Stimulated activated CD8-positive, alpha-beta memory T cell treated with anti-CD3 and anti-CD28 coated beads, Interleukin-7, amount 100 ng/mL, for 1 hour (primary cell): ENCODE measurements at places on chromosomes 1 and 21.

DNA sequence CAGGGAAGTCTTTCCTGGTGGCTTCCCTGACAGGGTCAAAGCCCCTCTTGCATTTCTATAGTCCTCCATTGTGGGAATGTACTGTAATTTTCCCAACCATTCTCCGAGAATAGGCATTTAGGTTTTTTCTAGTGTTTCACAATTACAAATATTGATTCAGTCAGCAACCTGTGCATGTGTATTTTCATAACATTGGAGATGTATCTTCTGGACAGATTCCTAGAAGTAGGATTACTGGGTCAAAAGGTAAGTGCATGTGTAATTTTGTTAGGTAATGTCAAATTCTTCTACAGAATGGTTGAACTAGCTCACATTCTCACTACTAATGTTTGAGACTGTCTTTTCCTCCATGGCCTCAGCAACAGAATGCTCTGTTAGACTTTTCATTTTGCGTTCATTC, 8.3 kb upstream of the PLA2G2A start:
- no peak for DNase-seq

GRCh38 chr1:21592086-21592865, 76.9 kb downstream of the RAP1GAP start:
- DNase-seq: no peak

- DNase-seq: no peak
Observed at GRCh38 chr1:238499021-238499420, 608.3 kb upstream of the ZP4 start.

DNA sequence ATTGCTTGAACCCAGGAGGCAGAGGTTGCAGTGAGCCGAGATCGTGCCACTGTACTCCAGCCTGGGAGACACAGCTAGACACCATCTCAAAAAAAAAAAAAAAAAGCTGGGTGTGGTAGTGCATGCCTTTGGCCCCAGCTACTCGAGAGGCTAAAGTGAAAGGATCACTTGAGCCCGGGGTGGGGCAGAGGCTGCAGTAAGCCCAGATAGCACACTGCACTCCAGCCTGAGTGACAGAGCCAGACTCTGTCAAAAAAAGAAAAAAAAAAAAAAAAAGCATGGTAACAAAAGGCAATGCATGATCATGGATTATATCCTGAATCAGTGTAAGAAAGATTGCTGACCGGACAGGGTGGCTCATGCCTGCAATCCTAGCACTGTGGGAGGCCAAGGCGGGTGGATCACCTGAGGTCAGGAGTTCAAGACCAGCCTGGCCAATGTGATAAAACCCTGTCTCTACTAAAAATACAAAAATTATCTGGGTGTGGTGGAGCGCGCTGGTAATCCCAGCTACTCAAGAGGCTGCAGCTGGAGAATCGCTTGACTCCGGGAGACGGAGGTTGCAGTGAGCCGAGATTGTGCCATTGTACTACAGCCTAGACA, 76.3 kb downstream of the RUSC1 start:
- no peak for DNase-seq

GRCh38 chr1:35777109-35777508, 7.3 kb upstream of the CLSPN start:
- DNase-seq: no peak

DNA sequence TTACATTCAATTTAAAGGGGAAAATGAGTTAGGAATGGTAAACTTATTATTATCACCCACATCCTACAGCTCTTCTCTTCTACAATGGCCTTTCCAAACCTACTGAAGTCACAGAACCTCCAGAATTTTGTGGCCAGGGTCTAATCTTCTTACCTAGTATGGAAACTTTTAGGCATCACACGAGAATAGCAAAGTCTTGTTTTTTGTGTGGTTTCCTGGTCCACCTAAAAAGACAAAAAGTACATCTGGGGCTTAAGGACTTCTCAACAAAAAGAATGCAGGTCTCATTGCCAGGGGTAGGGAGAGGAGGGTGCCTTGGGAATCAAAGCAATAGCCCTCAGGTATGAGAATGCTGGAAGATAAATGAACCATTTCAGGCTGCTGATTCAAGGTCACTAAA, 345.3 kb downstream of the LMX1A start:
- DNase-seq: no peak

- no peak for DNase-seq
Observed at GRCh38 chr21:14054682-14055081, 156.1 kb downstream of the LIPI start.

DNA sequence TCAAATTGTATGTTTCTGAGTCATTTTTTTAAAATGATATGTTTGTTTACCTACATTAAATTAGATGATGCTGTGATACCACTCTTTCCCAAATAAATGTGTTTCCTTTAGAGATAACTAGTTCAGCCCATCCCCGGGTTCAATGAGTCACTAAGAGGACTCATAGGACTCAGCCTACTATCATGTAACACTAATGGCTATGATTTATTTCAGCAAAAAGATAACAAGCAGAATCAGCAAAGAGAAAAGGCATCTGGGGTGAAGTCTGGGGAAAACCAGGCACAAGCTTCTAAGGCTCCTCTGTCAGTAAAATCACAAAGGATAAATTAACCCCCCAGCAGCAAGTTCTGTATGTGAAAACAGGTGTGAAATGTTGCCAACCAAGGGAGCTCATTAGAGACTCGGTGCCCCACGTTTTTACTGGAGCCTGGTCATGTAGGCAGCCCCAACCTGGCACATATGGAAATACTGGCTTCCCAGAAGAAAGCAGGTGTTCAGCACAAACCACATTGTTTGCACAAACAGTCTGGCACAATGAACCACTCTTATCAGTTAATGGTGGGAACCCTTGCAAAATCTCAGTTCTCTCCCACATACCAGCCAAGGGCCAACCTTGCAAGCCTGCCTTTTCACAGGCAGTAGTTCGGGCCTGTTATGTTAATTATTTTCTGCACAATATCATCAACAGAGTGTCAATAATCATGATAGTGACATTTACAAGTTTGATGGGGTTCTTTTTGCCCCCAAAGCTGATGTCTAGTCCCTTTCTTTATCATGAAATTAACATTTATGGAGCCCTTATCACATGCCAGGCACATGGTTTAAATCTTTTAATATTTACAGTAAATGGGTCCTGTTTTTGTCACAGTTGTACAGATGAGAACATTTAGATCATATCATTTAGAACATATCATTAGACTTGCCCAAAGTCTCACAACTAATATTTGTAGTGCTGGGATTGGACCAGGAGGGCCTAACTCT, 23.1 kb upstream of the CNN3 start:
- no peak for DNase-seq

DNA sequence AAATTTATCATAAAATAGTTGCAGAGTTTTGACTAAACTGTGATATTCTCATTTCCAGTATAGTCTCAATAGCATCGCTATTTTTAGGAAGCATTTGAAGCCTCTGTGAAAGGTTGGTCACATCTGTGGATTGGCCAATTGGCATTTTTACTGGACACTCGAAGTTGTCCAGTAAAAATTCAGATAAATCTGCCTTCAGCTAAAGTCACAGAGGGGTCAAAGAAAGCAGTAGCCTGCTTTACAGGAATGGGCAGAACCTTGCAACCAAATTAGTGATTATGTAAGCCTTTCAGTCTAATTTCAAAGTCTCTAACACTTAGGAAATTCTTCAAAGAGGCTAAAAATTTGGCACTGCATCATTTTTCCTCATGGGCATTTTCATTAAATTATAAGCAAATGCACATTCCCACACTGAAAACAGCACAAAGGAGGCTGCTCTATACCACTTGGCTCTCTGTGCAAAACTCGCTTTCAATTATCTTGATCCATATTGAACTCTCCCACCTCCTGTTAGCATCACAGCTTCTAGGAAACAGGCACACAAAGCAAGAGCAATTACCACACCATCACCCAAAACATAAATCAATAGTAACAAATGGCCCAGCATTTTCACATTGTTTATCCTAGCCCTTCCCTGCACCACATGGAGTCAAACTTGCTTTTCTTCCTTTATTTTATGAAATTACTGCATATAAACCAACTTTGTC, 318.5 kb upstream of the DUSP10 start:
- DNase-seq: no peak

- DNase-seq: no peak
Observed at GRCh38 chr1:177589166-177589565, 380.7 kb downstream of the SEC16B start.

DNA sequence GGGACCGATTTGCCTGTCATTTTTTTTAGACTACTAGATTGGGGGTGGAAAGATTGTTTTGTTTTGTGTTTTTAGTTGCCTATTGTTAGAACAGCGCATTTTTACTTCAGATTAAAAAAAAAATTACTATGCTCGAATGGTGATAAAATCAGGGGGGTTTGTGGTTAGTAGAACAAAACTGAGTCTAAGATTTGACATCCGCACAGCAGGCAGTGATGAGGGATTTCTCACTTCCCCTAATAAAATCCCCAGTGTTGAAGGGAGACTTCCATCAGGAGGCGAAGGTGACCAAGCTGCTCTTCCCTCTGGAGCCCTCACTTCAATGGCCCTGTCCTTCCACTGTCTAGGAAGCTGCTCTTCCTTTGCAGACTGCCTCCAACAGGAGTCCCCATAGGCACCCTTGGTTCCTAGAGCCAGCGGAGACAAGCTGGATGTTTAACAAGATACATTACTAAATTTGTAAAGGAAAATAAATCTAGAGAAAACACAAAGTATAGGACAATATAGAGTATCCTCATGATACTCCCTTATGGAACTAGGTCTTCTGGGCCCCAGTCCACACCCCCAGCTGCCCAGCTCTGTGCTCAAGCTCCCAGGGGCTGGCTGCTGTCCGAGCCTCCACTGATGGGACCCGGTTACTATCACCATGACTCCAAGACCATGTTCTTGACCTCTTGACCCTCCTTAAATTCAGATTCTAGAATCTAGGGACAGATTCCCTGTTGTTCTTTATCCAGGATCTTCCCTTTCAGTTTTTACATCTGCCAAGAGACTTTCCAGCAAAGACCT, 31.0 kb downstream of the TENT5C start:
- no peak for DNase-seq

GRCh38 chr1:9294910-9295636, 2.4 kb downstream of the SPSB1 start:
- DNase-seq: no peak

GRCh38 chr1:234554698-234555311, 55.2 kb downstream of the IRF2BP2 start:
- no peak for DNase-seq

GRCh38 chr1:204390751-204391466, 20.7 kb downstream of the PPP1R15B start:
- no peak for DNase-seq

- no peak for DNase-seq
Observed at GRCh38 chr1:176119549-176119948, 87.5 kb downstream of the COP1 start.

DNA sequence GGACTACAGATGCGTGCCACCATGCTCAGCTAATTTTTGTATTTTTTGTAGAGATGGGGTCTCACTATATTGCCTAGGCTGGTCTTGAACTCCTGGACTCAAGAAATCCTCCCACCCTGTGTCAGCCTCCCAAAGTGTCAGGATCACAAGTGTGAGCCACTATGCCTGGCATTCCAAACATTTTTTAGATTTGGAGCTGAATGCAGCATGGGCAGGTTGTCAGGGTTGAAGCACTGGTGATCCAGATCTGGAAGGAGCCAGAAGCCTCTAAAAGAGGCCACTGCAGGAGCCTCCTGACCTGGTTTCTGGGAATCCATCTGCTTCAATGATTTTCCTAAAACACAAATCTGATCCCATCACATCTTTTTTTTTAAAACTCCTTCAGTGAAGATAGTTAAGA, 1.8 kb upstream of the CTPS1 start:
- no peak for DNase-seq

GRCh38 chr1:17676387-17677060, 78.6 kb upstream of the ACTL8 start:
- DNase-seq: no peak

GRCh38 chr1:62024690-62025089, 170.0 kb upstream of the L1TD1 start:
- no peak for DNase-seq

DNA sequence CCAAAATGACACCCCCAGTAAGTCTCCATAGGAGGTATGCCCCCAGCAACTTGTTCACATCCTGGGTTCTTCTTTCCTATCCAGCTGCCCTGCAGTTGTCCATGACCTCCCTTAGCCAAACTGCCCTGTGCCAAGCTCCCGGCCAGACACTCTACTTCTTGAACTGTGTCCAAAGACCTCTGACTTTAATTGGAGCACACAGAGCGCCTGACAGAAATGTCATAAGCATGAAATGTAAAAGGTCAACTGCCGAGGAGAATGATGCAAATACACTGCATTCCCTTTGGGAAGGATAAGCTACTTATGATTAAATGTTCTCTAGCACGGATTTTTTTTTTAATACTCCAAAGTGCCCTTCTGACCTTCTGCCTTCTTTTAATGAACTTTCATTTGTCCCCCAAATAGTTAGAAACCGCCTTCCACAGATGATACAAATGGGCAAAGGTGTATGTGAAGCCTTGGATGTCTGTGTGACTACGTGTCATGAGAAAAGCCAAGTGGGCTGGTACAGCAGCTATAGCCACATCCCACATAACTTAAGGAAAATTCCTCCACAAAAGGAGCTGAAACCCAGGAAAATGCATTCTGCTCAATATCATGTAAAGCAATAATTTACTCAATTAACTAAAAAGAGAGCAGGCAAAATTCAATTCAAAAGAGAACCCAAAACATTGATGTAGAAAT, 26.8 kb downstream of the PALMD start:
- no peak for DNase-seq

DNA sequence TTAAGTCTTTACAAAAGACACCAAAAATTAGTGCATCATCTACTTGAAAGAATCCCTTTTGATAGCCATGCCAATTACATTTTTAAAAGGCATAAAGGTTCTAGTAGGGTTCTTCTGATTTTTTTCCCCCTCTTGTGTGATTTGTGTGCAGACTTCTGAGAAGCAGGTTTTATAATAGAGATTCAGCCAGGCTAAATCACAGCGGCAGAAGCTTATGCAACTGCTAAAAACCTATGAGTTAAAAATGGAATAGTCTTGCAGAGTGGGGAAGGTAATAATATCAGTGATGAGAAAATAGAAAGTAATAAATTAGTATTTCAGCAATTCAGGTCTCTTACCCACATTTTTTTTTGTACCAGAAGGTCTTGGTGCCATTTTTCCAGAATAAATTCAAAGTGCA, 17.7 kb downstream of the STUM start:
- no peak for DNase-seq
